Tibial nerve (tissue), 4 donors: ENCODE measurements at places on chromosomes 2 and 18. TPM values are rescaled to one million over a fixed set of nuclear protein-coding genes. Genes with fewer than 3 reads are reported as not detected.

GRCh38 chr2:59956981-59957380 is 596.5 kb downstream of the BCL11A start:
- H3K27me3 ChIP-seq, result no peaks in the 10 kb centered on the region
- H3K36me3 ChIP-seq, result no peaks in the 10 kb centered on the region
- H3K4me1 ChIP-seq, result no peaks in the 10 kb centered on the region
- DNase-seq, result no peak
- no peak overlapping the region for H3K27ac ChIP-seq

- DNase-seq, result no peak
- no peak overlapping the region for H3K4me3 ChIP-seq
- no peaks in the 10 kb centered on the region for H3K4me1 ChIP-seq
These were observed 216.1 kb upstream of the THUMPD2 start for GRCh38 chr2:39995005-39995737.

DNA sequence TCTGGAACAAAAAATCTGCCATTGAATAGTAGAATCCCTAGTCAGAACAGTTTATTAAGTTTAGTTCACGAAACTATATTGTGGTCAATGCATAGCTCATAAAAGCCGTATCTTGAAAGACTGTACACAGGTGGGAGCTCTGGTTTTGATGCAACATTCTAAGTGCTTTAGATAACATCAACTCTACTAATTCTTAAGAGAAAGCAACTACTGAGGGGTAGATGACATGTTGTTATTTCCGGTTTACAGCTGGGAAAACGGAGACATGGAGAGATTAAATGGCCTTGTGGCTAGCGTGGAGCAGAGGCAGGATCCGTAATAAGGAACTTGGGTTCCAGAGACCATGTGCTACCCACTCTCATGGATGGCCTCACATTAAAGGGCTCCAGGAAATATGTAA is 4.2 kb upstream of the ITGA6 start:
- H3K36me3 ChIP-seq, result no peaks in the 10 kb centered on the region
- DNase-seq, result no peak
- no peaks in the 10 kb centered on the region for H3K27me3 ChIP-seq
- peaks cover 7% of the 10 kb centered on the region for H3K4me1 ChIP-seq
- H3K4me3 ChIP-seq, result no peak overlapping the region

The HOXD1 gene
- 1.8 TPM for total RNA-seq

The UGT1A5 gene
- total RNA-seq, result not detected
